ENCODE measurements at places on chromosomes 12 and 14.

DNA sequence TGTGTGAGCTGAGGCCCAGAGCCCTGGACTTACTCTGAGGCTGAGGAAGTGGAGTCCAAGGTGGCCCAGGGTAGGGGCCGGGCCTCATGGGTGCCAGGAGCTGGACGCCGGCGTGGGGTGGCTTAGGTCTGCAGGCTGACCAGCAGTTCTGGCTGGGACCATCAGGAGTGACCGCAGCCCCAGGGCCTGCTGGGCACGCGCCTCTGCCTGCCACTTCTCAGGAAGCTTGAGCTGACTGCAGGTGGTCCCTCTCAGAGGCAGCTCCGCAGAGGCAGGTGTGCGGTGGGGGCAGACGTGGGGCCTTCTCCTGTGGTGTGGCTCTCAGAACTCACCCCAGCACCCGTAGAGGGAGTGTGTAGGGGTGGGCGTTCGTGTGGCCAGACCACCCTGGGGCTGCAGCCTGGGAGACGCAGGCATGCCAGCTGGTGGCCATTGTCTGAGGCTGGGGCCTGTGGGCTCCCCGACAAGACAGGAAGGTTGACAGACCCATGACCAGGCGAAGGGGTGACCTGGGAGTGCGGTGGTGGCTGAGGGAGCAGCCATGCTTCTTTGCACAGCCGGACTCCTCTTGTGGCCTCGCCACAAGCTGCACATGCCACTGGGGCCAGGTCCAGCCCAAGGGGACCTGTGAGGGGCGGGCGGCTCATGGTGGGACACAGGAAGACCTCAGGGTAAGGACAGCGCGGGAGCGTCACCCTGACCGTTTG lies 40.0 kb upstream of the TEX22 start:
- no peak for DNase-seq

DNA sequence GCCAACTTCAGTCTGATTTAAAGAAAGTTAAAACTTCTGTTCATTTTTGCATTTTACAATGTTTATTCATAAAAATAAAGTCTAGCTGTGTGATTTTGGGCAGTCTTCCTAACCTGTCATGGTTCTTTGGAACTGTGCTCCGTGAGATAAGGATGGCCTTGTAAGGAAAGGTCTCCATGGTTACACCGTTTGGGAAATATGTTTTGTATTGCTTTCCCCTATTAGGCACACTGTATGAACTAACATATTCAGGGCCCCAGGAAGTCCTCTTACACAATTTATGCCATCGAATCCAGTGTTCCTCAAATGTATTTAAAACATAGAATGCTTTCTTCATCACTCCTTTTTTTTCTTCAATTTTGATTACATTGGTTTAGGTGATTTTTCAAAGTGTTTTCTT lies 54.5 kb downstream of the APAF1 start:
- no peak for DNase-seq

GRCh38 chr12:7079826-7080125 lies 12.5 kb downstream of the C1R start:
- no peak for DNase-seq

DNA sequence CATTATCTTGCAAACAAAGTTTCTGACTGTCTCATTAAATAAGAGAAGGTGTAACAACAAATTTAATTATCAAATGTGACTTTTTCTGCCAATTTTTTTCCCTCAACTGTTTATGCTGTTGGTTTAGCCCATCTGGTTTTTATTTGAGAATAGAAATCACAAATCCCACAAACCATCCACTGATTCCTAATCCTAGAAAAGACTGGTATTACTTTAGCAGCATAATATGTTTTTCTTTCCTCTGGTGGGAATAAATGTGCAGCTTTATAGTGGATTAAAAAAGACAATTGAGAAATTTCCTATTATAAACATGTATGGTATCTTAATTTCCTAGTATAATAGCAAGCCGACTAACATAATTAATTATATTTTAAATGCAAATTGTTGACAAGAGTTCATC lies 257.9 kb upstream of the FOXN3 start:
- no peak for DNase-seq

GRCh38 chr12:101902641-101903040 lies 25.3 kb downstream of the DRAM1 start:
- DNase-seq, result no peak

DNA sequence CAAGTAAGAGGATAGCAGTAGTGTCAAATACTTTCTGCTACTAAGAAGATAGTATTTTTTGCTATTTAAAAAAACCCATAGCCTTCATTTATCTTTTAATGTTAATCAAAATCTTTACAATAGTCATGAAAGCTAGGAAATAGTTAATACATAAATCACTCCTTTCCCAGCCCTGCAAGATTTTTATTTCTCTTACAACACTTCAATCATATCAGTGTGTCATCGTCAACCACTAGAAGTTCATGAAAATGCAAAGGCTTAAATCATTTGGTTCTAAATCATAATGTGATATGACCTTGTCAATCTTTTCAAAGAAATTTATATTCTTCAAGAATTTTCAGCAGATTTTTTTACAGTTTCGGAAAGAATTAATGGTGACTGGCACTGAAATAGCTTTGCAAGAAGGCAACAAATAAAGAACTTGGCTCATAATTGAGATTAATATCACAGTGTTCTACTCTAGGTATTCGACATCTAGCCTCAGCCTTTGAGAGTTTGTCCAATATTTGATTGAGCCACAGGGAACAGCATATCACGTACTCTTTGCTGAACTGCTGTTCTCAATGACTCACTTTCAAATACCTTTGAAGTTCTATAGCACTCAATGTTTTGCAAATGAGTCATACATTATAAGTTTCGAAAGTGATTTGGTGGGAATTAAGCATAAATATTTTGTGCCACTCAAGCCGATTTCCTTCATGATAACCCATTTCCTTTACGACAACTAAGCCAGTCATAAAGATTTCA lies 384.0 kb upstream of the FOXG1 start:
- DNase-seq, result no peak

GRCh38 chr12:26323673-26324072 lies 128.3 kb downstream of the SSPN start:
- no peak for DNase-seq

DNA sequence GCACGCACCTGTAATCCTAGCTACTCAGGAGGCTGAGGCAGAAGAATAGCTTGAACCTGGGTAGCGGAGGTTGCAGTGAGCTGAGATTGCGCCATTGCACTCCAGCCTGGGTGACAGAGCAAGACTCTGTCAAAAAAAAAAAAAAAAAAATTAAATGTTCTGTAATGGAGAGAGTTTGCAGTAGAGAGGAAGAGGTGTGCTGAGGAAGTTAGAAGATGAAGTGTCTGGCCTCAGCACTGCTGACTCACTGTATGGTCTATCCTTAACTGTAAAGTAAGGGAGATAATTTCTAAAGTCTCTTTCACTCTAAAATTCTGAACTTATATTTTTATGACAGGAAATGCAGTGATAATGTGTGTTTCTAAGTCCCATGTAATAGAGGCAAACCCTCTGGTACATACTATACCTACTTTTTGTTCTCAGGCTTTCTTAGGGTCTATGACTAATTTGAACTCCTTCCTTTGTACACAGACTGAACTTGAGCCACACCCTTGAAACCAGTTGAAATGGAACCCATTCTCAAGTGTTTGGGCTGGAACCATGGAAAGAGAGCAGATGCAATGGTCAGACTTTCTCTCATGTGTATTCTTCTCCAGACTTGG lies 278.1 kb upstream of the FAR2 start:
- no peak for DNase-seq

DNA sequence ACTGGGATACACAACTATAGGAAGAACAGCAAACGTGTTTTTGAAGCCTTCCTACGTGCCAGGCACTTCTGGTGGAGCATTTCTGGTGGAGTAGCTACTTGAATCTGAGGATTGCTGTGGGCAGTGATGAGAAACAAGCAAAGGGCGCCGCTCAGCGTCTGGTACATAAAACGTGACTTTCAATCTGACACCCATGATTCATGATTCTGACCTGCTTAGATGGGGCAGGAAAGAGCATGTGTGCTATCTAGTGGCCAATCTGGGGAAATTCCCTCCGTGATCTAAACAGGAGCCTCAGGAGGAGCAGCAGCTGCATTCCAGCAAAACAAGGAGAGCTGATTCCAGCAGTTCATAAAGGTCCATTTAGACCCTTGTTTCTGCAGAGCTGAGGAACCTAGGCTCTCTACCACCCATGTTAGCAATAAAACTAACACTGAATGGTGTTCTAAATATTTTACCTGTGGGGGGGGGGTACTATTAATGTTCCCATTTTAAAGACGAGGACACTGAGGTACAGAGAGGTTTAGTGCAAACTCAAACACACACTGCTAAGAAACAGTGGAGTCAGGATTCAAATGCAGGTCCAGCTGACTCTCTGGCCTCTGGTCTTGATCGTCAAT lies 37.8 kb downstream of the PAH start:
- peak; percentile 24 for DNase-seq

DNA sequence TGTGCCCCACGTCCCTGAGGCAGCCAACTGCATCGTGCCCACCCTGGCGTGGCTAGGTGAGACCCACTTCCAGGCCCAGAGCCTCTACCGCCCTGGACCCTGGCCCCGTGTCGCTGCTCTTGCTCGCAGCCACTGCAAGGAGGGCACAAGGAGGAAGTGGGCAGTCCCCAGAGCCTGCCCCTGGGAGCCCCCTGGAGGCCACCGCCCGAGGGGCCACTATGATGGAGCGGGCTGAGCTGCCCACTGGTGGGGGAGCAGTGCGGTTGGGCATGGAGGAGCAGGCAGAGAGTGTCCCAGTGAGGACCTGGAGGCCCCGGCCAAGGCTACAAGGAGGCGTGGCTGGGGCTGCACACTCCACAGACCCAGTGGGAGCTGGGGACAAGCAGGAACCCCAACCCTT lies 323.6 kb downstream of the PCNX1 start:
- no peak for DNase-seq

DNA sequence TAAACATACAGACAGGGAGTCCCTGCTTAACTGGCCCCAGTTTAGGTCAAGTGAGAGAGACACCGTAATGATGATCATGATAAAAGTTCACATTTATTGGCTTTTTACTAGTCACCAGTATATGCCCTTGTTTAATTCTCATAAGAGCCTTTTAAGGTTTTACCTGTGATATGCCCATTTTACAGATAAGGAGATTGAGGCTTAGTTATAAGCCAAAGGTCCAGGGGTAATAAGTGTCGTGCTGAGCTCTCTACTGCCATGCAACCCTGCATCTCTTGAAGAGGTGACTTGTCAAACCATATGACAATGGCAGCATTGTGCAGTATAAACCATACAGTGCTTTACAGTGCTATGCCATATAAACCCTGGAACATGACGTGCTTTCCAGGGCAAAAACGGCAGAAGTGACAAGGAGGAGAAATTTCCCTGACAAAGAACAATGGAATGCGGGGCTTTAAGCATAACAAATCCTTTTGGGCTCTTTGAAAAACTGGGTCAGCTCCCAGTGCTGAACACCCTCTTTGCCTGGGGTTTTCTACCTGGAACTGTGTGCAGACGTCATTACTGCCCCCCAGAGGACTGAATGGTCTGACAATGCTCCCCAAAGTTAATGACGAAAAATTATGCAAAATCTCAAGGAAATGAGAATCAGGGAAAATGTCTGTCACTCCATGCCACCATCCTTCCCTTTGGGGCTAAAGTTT lies 59.7 kb upstream of the C14orf132 start:
- DNase-seq, result no peak

DNA sequence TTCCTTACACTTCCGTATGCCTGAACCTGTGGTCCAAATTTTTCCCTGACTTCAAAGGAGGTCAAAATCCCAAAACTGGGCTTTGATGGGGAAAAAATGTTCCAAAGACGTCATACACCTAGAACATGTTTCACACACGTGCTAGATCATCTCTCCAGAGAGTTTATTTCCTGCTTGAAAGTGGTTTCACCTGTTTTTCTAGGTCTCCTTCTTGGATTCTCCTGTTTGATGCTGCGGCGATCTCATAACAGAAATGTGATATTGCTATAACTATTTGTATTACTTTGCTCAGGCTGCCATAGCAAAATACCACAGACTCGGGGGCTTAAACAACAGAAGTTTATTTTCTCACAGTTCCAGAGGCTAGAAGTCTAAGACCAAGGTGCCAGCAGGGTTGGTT lies 19.7 kb upstream of the TMCC3 start:
- DNase-seq, result no peak

GRCh38 chr12:8572507-8572906 lies 31.8 kb upstream of the CLEC4E start:
- DNase-seq, result no peak

DNA sequence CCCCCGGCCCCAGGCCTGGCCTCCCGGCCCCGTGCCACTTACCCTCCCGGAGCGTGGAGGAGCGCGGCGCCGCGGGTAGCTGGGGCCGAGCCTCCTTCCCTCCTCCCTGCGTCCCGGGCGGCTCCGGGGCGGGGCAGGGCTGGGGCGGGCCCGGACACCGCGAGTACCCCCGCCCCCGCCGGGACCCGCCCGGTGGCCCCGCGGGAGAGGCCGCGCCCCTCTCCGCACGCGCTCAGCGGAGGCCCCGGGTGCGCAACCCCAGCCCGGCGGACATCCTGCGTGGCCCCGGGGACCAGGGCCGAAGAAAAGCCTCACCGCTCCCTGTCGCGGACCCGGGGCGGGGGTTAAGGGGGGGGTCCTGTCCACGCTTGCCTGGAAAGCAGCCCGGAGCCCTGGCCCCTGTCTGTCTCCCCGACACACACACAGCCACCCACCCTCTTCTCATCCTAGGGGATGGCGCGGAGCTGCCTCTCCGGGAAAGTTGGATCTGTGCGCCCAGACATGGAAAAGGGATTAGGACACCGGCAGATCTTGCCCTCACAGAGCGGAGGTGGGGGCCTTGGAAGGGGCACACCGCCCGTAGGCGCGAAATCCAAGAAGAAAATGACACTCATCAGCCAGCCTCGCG lies at the start of gene SYNE3:
Gene SYNE3, minus strand, starts transcription at position 97 of the 628 bp plus-strand sequence. CDS start 40,829 bp downstream, outside the sequence.
- DNase-seq, result no peak

DNA sequence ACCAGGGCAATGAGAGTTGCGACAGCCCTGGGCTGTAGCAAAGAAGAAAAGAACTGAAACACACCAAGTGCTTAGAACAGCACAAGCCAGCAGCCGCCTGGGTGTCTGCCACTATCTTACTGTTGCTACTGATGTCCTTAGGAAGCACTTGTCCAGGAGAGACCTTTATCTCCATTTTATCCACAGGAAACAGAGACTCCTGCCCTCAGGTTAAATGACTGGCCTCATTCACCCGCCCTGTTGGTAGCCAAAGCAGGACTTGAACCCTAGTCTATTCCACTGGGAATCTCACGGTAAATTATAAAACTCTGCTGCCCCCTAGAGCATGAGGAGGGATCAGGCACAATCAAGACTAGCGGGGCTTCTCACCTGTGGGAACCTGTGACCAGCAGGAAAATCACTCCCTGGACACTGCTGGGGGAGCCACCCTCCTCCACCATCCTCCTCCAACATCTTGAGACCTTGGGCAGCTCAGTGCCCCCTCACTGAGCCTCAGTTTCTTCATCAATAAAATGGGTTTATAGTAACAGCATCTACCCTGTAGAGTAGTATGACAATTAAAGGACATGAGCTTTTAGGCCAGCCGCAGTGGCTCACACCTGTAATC lies 20.5 kb upstream of the TESC start:
- DNase-seq, result no peak

GRCh38 chr14:89654998-89655397 lies 238.0 kb upstream of the FOXN3 start:
- DNase-seq, result no peak
